ENCODE measurements at places on chromosomes 6 and 20.

DNA sequence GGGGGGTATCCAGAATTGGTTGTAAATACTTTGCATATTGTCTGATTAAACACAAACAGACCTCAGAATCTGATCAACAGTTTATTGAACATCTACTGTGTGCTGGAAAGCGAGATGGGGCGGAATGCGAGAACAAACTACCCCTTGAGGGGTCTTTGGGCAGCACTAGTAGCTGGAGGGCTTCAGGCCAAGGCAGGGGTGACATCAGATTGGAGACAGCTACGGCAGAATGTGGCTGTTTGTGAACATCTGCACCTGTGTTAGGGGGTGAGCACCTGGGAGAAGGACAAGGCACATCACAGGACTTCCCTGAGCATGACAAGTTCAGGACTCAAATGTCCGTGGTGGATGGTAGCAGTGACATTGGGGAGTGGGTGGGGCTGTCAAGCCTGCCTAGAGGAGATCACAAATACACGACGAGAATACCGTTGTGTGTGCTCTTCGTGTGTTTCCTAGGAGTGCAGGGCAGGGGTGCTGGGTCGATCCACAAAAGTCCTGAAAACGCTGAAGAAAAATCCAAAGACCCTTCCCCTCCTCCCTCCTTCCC lies 59.5 kb downstream of the SRC start:
- DNase-seq = no peak

- DNase-seq = no peak
Measured at GRCh38 chr6:80789912-80790570, 683.6 kb downstream of the BCKDHB start.

GRCh38 chr6:135667691-135668455 lies 170.3 kb upstream of the AHI1 start:
- DNase-seq = peak; percentile 97

DNA sequence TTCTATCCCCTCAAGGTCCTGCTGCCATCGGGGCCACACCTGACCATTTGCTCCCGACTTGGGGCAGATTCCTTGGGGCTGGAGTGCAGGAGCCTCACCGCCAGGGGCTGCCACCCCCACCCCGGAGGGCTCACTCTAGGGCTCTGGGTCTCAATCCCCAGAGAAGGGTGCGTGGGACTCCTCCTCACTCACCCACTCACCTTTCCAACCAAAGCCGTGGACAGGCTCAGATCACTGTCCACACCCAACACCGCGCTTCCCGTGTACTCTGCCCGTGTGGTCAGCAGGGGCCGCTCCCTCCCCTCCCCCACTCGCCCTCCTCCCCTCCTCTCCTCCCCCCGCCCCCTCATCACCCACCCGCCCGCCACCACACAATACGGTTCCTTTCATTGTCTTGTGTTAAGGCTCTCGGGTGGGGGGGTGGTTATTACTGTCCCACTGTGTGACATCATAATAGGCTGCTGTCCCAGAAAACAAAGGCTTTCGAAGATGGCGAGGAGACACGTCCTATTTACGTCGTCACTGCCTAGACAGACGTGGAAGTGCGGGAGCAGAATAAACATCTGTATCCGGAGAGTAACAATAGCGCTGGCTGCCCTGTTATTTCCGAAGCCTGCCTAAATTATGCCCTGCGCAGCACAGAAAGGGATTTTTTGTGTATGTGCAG lies 85.8 kb downstream of the YTHDF1 start:
- peak; percentile 91 for DNase-seq

DNA sequence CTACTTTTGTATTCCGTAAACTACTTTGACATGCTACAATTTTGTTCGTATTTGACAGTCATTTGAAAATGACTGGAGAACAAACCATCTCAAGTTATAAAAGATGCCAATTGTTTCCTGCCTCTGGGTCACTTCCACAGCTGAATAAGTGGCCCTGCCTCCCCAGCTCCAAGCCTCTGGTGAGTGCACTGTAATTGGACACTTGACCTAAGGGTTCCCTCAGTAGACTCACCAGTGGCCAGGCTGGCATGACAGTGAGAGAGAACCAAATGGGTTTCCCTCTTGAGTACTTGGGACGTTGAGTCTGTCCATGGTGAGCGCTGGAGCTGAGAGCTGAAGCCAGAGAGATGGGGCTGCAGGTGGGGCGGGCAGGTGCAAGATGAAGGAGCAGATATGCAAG lies 57.1 kb downstream of the SLC35D3 start:
- no peak for DNase-seq

DNA sequence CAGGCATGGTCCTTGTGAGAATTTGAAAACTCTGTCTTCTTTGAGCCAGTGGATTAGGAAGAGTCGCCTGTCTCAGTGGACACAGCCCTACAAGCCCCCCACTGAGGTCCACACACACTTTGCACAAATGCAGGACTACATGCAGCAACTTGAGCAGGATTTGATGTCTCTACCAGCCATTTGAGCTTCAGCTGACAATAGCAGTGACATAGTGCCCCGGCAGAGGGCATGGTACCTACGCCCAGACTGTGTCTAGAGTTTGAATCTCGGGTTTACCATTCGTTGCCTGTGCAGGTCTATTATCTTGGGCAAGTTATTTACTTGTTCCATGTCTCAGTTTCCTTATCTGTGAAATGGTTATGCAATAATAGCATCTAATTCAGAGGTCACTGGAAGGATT lies 580.1 kb downstream of the TFAP2B start:
- no peak for DNase-seq

- no peak for DNase-seq
Measured at GRCh38 chr6:47161176-47161687, 119.1 kb upstream of the ADGRF1 start.

DNA sequence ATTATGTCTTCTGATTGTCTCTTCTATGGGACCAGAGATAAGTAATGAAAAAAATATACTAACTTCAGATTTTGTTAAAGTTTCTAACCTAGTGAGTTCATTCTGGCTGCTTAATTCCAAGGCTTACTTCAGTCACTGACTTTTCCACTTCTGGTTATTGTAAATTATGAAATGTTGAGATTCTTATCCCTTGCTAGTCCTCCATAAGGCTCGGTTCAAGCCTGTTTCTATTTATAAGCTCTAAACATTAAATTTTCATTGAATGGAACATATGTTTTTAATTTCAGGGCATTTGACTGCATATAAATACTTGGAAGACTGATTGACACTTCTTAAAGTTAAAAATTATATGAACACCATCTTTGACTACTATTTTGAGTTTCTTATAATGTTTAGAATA lies 23.6 kb upstream of the NKAIN2 start:
- DNase-seq = no peak

GRCh38 chr20:23759306-23759940 lies 8.7 kb upstream of the CST1 start:
- no peak for DNase-seq

DNA sequence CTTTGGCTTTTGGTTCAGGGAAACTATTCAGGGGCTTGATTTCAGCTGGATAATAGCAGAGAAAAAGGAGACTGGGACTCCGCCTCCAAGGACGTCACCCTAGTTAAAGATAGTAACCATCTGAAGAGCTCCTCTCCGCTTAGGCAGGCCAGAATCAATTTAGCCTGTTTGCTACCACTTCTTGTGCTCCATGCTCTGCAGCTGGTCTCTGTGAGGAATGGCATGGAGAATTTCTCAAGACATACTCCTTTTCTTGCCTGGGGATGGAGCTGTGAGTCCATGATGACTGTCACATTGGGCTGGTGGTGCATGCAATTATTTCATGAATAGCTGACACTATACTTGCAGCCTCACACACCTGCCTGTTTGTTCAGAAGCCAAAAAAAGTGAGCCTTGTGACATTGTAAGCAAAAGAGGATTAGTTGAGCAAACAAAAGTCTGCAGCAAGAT lies 61.4 kb downstream of the TXLNB start:
- DNase-seq = peak; percentile 23

DNA sequence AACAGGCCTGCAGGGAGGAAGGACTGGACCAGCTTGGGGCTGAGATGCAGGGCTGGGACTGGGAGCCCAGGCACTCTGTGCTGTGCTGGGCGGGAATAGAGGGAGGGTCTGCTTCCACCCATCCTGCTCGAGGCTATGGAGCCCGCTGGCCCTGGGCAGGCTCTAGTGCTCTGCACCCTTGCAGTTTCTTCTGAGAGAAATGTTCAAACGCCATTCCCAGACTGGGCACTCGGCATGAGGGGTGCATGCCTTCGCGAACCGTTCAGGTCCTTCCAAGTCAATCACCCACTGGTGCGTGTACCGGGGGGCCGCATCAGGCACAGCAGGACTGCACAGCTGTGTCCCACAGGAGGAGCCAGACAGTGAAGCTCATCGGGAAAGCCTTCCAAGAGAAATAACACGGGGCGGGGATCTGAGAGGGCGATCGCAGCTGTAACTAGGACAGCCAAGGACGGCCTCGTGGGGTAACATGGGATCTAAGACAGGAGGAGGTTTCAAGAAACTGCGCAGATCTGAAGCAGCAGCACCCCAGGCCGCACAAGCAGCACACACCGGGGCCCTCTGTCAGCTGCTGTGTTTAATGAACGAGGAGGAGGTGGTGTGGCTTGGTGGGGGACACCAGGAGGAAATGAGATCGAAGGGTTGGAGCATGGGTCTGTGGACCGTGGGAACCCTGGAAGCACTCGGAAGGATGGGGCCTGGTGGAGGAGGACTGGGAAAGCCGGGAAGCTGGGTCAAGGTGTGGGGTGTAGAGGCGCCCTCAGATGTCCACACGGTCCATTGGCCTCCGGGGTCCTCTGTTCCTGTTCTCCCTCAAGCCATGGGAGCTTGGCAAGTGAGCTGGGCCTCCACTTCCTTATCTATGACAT lies 26.1 kb upstream of the PYGB start:
- DNase-seq = no peak

DNA sequence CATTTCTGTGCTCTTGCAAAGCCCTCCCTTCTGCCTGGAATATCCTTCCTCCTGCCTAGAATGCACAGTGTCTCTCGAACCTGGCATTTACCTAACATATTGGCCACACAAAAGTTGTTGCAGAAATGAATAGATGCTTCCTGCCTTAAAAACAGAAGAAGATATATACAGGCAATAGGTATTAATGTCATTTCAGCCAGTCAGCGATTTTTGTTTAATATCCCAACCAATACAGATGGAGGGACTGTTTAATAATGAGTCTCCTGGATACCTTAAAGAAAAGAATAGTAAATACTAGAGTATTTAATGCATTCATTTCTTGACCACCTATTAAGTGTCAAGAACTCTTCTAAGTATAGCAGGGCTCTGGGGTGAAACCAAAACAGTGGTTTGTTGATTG lies 70.3 kb downstream of the MBOAT1 start:
- no peak for DNase-seq

DNA sequence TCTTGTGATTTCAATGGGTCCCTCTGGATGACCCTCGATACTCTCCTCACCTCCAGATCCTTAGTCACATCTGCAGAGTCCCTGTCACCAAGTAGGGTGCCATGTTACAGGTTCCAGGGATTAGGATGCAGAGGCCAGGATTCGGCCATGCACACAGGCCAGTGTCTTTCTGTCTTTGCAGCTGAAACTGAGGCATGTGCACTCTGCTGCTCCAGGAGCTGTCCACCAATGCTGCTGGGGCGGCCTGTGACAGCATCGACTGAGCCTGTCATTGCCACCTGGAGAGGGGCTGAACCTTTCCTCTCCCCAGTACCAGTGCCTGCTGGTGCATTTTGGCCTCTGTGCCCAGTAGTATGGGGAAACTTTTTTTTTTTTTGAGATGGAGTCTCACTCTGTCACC lies 4.4 kb upstream of the RBM38 start:
- DNase-seq = no peak

DNA sequence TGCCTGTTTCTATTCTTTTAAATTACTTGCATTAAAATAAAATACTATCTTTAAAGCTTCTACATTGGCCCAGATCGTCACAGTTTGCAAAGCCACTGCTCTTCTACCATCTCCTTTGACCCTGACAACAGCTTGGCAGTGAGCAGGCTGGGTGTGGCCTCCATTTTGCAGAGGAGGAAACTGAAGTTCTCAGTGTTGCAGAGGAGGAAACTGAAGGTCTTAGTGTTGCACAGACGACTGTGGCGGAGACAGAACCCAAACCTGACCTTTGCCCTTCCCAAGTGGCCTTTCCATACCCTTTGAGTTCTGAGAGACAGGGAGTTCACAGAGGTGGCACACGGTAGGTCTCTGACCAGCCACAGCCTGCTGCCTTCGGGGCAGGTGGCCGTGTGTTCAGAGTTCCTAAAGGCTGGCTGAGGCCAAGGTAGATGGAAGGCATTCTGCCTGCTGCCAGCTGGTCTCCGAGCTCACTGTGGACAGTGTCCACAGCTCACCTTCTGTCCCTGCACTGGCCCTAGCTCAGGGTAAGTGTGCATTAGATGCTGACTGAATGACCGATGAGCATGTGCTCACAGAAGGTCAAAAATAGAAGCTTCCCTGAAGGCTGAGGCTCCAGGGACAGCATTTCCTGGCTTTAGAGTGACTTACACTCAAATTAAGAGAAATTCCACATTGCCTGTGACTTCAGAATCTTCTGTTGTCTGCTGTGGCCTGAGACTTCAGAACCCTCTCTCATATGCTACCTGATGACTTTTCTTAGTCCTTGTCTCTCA lies 113.5 kb upstream of the SLC24A3 start:
- DNase-seq = no peak

GRCh38 chr6:43226192-43226851 lies 3.0 kb downstream of the DNPH1 start:
- no peak for DNase-seq

DNA sequence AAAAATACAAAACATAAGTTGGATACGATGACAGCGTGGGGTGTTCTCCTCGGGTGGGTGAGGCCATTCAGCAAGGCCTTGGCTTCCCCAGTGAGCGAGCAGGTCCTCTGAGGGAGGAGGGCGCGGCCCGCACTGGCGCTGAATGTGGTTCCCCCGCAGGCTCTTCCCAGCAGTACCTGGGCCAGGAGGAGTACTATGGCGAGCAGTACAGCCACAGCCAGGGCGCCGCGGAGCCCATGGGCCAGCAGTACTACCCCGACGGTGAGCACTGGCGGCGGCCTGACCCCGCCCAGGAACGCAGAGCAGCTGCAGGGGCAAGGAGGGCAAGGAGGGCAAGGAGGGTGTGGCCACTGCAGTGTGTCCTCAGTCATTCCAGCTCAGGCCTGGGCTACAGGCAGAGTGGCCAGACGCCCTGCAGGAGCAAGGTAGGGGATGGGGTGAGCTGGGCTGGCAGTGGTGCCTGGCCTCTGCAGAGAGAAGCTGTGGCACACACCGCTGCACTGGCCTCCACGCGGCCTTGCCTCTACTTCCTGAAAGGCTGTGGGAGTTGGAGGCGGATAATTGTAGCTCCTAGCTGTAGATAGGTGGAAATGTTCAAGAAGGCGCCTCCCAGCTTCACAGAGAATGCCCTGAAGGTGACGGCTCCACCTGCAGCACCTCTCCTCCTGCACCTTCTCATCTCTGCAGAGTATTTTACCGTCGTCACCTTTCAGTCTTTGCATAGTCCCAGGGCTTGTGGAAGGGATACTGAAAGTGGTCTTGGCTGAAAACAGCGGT lies 18.7 kb upstream of the MTG2 start:
- no peak for DNase-seq

- DNase-seq = no peak
Measured at GRCh38 chr6:170099387-170099786, 191.5 kb downstream of the DLL1 start.
